NCI-H526 (cell line): ENCODE measurements at places on chromosomes 3 and 15.

GRCh38 chr3:36408146-36408545 lies 27.8 kb downstream of the STAC start:
- DNase-seq, result peak; percentile 2

DNA sequence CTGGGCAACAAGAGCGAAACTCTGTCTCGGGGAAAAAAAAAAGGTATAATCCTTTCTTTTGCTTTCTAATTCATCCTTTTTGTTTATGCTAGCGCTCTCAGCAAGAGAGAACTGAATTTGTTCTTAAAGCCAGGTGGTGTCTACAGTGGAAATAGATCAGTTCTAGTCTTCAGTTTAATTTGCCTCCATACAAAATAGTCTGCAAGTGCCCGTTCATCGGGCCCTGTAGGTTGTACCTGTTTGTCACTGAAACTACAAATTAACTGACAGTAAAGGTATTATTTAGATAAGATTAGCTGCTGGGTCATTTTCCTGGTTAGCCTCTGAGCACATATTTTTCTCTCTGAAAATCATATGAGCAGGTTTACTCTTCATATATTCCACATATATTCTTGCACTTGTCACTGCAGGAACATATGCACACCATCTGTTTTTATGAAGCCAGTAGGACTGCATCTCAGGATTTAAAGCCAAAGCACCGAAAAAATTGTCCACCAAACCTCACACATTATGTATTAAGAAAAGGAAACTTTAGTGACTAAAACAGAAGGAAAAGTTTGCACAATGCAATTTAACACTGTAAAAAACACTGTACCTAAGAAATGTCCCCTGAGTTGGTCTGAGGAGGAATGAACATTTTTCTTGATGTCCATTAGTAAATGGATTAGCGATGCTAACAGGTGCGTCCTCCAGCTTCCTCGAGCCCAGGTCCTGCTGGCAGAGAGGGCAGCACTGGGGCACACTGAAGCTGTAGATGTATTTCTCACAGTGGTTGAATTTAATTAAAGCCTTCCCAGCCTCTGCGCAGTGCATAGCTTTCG lies 437 bp downstream of the MKRN2OS start:
- no peak for DNase-seq

- DNase-seq, result peak; percentile 74
Observed at GRCh38 chr15:41904541-41905005, 10.7 kb upstream of the SPTBN5 start.

DNA sequence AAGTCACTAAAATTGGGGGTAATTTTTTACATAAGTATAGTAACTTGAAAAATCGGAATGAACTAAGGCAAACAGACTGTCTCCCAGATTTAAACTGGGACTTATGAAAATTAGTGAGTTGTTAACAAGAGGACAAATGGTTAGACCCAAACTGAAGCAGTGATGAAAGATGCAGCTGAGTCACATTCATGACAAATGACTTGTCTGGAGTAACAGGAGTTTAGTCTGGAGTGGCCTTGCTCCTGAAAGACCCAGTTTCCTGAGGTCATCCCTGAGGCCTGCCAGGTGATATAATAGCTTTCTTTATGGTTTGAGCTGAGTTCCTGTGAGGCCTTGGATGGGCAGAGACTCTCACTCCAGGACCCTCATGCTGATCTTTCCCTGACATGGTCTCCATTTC lies 9.6 kb upstream of the CTDSPL start:
- DNase-seq, result no peak

DNA sequence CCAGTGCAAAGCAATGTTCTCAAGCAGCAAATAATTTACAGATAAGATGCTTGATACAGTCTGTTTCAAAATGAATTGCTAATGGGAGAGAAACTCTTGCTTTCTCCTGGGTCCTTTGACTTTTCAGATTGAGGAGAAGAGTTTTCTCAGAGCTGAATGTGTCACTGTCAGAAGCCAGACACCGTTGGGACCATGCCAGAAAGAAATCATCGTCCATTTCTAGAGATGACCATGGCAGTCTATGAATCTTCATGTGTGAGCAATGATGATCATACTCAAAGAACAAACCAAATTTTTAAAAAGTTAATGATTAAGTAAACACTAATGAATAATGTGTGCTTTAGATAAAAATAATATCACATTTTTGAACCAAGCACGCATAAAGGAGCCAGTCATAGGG lies 77.6 kb downstream of the ZNF385D start:
- no peak for DNase-seq

DNA sequence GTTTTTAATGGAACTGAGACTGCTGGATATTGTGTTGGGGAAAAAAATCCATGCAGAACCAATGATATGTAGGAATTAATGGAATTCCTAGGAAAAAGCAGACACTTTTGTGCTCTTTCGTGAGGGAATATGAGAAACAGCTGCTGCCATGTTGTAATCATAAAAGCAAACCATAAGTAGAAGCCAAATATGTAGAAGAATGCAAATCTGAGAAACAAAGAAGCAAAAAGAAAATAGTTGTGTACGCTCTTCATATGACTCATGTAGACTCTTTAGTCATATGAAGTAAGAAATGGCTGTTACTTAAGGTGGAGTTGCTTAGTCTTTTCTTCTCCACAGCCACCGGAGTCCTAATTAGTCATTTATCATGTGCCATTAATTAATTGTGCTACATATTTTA lies 298.6 kb upstream of the ZNF717 start:
- DNase-seq, result no peak

GRCh38 chr15:80461356-80462095 lies 57.3 kb downstream of the ARNT2 start:
- DNase-seq, result no peak

DNA sequence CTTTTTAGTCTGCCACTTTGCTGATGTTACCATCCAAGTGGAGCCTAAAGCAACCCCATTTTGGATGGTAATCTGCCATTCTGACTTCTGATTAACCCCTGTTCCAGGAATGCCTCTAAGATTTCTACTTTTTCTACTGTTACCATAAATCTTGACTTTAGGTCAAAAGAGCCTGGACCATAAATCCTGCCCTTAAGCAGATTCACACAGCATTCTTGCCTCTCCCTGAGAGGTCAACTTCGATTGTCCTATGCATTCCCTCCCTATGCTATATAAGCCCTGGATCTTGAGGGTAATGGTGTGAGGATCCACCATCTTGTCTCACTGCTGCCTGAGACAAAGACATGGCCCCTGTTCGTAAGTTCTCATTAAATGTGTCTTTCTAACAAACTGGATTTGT lies 177.3 kb downstream of the GABRB3 start:
- DNase-seq, result no peak

GRCh38 chr15:96323319-96324145 lies 7.0 kb upstream of the NR2F2 start:
- DNase-seq, result no peak

- no peak for DNase-seq
Observed at GRCh38 chr3:105328338-105328730, 38.4 kb upstream of the ALCAM start.

DNA sequence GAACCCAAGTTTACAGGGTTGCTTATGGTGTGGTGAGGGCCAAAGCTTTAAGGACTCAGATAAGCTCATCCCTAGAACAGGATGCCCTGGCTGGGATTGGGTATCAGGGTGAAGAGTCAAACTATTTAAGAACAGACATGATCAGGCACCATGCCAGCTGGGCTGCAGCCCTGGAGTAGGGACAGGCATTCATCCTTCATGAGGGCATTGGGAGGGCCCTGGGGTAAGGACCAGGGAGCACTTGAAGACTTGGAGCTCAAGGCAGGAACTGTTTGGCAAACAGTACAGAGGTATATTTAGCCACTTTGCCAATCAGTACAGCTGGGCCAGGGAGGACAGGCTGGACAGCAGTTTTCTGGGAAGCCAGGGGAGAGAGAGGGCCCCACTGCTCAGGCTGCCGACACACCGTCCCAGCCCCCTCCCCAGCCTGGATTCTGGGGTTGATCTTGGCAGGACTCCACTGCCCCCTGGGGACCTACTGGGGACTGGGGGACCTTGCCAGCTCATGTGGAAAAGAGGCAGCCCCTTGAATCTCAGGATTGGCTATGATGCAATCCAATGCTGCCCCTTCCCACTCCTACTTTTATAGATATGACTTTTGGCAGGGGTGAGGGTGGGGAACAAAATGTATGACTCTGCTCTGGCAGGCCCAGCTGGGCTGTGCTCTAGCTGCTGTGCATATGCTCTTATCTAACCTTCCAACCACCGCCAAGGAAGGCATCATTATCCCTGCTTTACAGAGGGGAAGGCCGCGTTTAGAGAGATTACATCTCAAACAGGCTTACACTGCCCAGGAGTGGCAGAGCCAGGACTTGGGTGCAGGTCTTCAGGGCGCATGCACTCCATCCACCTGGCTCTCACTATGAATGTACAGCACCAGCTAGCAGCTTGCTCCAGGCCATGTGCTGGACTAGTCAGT lies 2.3 kb downstream of the PLA2G4E start:
- no peak for DNase-seq

DNA sequence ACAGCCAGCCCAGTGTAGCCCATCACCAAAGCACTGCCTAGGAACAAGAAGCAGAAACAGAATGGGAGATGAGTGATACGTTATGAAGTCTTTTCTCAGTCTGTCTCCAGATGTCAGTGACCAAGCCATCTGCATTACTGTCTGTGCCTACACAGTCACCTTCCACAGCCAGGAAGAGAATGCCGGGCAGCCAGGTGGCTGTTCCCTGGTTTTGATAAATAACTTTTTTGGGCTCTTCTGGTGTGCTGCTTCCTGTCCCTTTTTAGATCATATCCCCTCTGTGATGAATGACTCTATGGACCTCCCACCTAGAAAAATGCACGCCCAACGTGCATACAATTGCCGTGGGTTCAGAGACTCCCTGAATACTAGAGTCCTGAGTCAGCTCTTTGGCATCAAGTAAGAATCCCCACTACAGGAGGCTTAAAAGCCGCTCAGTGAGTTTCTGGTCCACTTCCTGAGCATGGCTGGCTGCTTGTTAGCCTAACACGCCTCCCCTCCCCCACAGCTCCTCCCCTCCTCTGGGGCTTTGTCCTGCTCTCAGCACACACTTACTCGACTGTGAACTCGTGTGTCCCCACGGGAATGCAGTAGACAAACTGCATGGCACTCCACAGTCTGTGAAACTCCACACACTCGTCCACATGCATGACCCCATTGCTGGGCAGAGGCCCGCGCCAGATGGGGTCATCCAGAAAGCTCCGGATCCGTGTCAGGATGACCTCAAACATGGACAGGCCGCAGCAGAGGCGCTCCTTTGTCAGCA lies 34.7 kb downstream of the NIPA2 start:
- no peak for DNase-seq

GRCh38 chr3:77902675-77903074 lies 862.8 kb downstream of the ROBO2 start:
- no peak for DNase-seq

- no peak for DNase-seq
Observed at GRCh38 chr15:95639208-95639607, 691.3 kb upstream of the NR2F2 start.

DNA sequence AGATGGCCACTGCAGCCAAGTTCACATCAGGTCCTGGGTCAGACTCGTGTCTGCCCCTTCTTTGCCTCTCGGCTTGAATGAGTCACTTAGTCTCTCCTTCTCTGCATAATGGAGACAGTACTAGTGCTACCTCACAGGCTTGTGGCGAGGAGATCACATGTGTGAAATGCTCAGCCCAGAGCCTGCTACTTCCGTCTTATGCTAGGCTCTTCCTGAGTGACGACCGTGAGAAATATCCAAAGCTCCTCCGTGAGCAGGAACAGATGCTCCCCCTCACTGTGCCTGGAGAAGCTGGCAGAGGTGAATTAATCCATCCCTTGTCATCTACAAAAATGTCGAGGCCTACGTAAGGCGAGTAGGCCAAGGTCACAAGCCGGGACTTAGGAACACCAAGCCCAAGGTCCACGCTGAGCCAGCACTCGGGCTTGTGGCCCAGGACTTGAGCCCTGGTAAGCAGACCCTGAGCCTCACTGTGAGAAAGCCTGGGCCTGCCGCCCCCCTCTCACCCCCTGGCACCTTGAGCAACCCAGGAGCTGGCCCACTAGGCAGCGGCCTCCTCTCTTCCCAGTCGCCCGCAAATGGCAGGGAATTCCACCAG lies 17.9 kb downstream of the PAK6 start:
- no peak for DNase-seq

DNA sequence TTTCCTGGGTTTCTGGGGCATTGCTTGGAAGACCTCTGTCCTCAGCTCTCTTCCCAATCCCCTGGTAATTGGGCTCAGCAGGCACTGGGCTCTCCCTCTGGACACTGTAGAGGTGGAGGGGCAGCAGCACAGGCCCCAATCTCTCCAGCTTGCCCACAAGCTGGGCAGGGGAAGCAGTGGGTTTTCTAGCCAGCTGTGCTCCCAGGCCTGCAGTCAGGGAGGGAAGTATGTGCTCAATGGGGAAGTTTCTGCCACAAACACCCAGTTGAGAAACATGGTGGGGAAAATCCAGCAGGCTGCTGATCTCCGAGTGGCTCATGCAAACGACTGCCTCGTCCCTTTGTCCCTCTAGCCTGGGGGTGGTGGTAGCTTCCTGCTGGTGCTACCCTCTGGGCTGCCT lies 12.8 kb upstream of the RFT1 start:
- no peak for DNase-seq

- DNase-seq, result no peak
Observed at GRCh38 chr3:117836296-117836695, 1126.7 kb downstream of the TUSC7 start.

- DNase-seq, result peak; percentile 4
Observed at GRCh38 chr15:51379390-51379789, 37.9 kb downstream of the GLDN start.

DNA sequence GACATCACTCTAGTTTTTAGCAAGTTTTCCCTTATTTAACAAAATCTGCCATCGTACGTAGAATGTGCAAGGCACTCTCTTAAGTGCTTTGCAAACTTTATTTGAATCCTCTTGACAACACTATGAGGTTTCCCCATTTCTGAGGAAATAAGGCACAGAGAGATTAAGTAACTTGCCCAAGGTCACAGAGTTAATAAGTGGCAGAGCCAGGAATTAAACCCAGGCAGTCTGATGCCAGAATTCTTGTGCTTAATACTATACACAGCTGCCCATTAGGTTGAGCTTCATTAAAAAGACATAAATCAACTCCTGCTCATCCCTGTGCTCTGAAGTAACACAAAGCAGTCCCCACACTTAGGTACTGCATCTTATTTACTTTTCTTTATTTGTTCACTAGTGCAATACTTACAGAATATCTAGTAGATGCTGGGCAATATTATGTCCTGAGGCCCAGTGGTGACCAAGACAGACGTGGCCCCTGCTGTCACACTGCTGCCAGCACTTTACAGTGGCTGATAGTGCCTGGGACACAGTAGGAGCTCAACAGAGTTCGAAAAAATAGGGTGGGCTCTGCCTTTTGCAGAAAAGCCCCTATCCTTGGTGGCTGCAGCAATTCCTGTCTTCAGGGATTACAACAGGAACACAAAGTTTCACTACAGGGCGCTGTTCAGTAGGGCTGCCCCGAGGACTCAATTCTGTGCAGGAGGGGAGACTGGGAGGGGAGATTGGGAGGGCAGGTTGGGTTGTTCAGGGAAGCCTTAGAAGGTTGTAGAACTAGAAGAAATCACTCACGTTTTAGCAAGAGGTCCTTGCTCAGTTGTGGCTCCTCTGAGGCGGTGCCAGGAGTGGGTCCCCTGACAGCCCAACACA lies 138.3 kb upstream of the TPM1 start:
- DNase-seq, result no peak

DNA sequence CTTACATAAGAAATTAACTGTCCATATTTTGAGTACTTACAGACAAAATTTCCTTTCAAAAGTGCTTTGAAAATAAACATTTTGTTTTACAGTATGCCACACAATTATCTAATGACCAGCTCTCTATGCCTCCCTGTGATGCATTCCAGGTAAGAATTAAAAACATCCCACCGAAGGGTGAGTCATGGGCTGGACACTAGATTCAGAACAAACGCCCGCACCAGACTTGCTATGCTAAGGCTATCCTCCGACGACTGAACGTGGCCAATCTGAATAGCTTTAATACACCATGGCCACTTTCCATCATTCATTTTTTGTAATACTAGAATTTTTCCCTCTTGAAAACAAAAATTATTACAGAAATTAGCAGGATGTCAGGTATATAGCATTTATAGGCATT lies 139.8 kb upstream of the TNIK start:
- DNase-seq, result no peak
